GM20000 (cell line): ENCODE measurements at places on chromosomes 6 and 20.

DNA sequence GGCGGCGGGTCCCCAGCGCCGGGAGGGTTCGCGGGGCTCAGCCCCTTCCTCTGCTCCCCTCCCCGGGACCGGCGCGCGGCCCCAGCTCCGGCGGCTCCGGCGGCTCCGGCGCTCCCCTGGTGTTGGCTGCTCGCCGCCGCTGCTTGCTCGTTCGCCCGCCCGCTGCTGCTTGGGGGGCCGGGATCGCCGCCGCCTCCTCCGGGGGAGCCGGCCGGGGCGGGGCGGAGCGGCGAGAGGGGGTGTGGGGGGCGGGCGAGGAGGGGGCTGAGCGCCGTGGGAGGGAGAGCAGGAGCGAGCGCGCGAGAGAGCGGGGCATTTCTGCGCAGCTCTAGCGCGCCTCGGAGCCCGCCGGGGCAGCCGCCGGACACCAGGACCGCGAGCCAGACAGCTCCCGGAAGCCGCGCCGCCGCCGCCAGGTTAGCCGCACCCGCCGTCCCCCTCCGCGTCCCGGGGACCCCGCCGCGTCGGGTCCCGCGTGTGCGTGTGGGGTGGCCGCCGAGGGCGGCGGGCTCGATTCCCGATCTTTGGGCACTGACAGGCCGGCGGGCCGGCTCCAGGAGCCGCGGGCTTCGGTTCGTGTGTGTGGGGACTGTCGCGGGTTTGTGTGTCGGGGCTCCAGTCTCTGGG is 62.0 kb upstream of the EPB41L1 start:
- peak; percentile 72 for DNase-seq

GRCh38 chr20:14820771-14821170 is 483.4 kb upstream of the FLRT3 start:
- DNase-seq, result no peak

GRCh38 chr6:108622641-108623298 is 62.1 kb downstream of the FOXO3 start:
- no peak for DNase-seq

- peak; percentile 53 for DNase-seq
These were observed 25.8 kb downstream of the SNRNP48 start for GRCh38 chr6:7615611-7616383.

GRCh38 chr6:42390228-42390934 is 61.3 kb downstream of the TRERF1 start:
- peak; percentile 32 for DNase-seq

GRCh38 chr6:38339914-38340313 is 299.8 kb downstream of the BTBD9 start:
- no peak for DNase-seq

DNA sequence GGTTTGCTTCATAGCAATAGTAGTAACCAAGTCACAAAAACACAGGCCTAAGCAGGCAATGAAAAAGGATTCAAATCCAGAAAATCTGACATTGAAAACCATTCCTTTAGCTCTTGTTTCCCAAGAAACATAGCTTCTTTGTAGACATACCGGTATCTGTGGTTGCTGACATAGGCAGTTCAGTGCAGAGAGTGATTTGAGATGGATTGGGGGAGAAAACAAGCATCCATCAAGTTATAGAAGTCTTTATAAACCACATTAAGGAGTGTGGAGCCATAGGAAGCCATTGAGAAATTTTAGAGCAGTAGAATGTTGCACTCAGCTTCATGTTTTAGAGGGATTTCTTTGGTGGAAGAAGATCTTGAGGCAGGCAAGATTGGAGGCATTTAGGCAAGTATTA is 91.2 kb upstream of the MARCKS start:
- DNase-seq, result no peak
